ENCODE measurements at places on chromosomes 6 and 20. TPM values are rescaled to one million over a fixed set of nuclear protein-coding genes. Genes with fewer than 3 reads are reported as not detected.
A peak's percentile ranks its signal among the peaks of the same experiment; 100 is the strongest.

DNA sequence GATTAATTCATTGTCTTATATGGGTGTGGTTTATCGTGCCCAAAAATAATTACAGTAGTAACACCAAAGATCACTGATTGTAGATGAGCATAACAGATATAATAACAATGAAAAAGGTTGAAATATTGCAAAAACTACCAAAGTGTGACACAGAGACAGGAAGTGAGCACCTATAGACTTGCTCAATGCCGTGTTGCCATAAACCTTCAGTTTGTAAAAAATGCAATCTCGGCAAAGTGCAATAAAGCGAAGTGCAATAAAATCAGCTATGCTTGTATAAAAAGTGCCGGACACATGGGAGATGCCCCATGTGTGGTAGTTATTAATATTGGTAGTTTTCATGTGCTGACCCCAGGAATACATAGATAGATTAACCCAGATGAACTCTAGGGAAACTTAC is 192.6 kb downstream of the NRN1 start:
- no peak for DNase-seq

GRCh38 chr6:40138273-40138720 is 204.0 kb upstream of the MOCS1 start:
- DNase-seq, result no peak

DNA sequence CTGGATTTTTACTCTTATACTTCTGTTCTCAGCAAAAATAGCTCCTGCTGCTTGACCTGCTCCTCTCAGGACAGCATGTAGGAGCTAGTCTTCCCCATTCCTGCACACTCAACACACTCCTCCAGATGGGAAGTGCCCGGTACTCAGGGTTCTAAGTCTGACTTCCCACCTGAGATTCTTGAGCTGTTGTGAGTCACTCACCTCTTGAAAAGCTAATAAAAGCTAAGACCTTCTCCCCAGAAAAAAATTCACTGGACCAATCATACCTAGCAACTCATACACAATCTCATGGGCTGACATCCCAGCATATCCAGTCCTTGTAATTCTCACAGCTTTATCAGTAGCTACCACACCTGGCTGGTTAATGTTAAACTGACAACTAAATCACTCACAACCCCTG is 53.5 kb downstream of the TRPC4AP start:
- no peak for DNase-seq

DNA sequence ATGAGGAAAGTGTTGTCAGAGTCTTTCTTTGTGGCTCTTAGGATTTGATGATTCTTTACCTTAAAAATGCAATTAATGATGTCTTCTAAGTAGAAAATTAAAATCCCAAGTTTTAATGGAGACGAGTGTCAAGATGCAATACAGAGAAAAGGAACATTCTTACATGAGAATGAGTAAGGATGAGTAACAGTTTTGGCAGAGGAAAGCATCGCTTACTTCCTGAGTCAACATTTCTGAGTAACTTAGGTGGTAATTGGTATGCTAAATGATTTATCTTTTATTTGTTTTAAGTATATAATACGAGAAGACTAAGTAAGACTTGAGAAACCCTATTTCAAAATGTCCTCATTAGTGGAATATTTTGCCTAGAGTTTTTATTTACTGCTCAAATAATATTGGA is 101.3 kb downstream of the RTN4IP1 start:
- peak; percentile 92 for DNase-seq

PTK6 gene
- total RNA-seq, result 0.45 TPM
